ENCODE measurements at places on chromosomes 3 and 15. TPM values are rescaled to one million over a fixed set of nuclear protein-coding genes. Genes with fewer than 3 reads are reported as not detected.

Gene NPHP3
- 24.8 TPM for total RNA-seq

Gene SLC51B
- not detected for total RNA-seq

Gene COLQ
- total RNA-seq, result 9.2 TPM

Gene NEK10
- 3.3 TPM for total RNA-seq

Gene FAM81A
- 0.58 TPM for total RNA-seq

Gene MESP2
- total RNA-seq, result not detected

Gene KIF15
- 17.0 TPM for total RNA-seq

Gene NMNAT3
- 3.5 TPM for total RNA-seq

Gene GPR15
- total RNA-seq, result not detected

Gene CISH
- 4.9 TPM for total RNA-seq

Gene ATP8B4
- 0.98 TPM for total RNA-seq
